ENCODE measurements at places on chromosomes 12 and 14.

DNA sequence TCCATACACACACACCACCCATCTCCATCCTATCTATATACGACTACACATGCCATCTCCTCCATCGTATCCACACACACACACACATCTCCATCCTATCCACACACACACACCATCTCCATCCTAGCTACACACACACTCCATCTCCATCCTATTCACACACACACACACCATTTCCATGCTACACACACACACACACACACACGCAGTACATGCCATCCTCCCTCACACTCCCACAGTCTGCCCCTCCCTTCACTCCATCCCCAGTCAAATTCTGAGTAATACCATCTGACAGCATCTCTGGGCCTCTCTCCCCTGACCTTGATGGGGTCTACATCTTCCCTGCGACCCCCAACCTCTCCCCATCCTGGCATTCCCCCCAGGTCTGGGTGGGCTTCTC lies 193.8 kb upstream of the LHX5 start:
- no peak for DNase-seq

DNA sequence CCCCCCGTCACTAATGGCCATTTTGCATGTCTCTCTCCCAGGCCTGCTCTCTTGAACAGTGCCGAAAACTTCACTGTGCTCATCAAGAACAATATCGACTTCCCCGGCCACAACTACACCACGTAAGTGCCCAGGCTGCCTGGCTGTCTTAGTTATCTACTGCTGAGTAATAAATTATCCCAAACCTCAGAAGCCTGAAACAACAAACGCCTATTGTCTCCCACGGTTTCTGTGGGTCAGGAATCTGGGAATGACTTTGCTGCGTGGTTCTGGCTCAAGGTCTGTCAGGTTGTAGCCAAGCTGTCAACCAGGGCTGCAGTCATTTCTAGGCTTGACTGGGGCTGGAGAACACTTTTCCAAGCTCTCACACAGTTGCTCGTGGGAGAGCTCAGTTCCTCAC lies 32.6 kb downstream of the P2RX7 start:
- no peak for DNase-seq

DNA sequence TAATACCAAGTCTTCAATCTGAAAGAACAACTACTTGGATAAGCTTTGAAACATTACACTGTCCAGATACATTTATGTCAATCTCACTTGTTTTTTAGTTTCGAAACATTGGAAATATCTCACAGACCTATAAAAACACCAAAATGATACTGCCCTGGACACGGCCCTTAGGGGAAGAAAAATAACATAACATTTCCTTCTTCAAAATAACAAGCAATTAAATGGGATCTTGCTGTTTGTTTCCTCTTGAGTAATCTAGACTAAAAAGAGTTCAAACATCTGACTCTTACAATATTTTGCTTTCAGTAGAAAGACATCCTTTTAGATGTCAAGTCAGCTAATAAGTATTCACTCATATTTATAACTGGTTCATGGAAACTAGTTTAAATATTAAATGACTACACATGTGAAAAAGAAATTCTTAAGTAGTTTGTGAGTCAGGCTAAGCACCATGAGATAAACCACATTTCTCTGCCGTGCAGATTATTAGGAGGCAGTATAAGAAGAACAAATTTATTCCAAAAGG lies 87.5 kb downstream of the EPS8 start:
- no peak for DNase-seq

- DNase-seq = no peak
Observed at GRCh38 chr12:120225200-120225558, 24.3 kb upstream of the RPLP0 start.
